Foreskin melanocyte (primary cell): ENCODE measurements at places on chromosomes 12 and 14.

DNA sequence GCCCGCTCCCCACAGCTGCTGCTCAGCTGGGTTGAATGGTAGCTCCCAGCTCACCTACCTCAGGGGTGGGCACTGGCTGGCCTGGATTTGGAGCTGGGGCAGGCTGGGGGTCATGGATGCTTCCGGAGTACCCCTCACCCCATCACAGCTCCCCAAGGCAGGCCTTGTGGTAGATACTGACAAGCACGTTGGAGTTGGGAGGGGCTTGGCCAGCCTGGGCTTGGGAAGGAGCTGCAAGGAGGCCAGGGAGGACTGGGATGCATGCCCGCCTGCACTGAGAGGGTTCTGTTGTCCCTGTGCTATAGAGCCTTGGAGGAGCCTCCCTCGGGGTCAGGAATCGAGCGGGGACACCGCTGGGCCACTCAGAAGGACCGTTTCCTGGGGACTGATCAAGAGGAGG lies 14.2 kb downstream of the TMEM63C start:
- DNase-seq = no peak

GRCh38 chr14:76133103-76133502 lies 18.6 kb upstream of the GPATCH2L start:
- peak; percentile 17 for DNase-seq

DNA sequence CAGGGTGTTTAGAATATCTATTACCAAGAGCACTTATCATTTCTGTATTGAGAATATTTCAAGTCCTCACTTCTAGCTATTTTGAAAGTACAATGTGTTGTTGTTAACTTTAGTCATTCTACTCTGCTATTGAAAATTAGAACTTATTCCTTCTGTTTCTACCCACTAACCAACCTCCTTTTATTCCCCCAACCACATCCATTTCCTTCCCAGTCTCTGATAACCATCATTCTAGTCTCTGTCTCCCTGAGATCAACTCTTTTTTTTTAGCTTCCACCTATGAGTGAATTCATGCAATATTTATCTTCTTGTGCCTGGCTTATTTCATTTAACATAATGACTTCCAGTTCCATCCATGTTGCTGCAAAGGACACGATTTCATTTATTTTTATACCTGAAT lies 290.6 kb upstream of the OR4E1 start:
- no peak for DNase-seq

DNA sequence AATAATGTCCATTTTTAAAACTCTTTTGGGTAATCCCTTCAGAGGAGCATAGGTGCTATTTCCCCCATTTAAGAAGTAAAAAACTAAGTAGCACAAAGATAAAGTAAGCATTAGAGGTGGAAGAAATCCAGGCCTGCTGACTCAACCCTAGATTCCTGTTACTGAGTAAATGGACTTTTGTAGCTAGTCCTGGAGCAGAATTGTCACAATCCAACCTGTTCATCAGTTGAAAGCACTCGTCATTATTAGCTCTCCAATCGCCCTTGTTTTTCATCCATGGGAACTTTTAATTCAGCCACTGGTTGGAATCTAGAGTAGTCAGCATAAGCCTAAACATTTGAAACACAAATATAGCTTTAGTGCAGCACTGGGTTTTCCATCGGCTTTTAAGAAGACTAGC lies 139.5 kb upstream of the AMIGO2 start:
- no peak for DNase-seq

GRCh38 chr14:36626151-36626550 lies 35.5 kb upstream of the PAX9 start:
- no peak for DNase-seq
